Activated CD4-positive, alpha-beta T cell treated with anti-CD3 and anti-CD28 coated beads for 48 hours (primary cell): ENCODE measurements at places on chromosomes 13 and 19.

DNA sequence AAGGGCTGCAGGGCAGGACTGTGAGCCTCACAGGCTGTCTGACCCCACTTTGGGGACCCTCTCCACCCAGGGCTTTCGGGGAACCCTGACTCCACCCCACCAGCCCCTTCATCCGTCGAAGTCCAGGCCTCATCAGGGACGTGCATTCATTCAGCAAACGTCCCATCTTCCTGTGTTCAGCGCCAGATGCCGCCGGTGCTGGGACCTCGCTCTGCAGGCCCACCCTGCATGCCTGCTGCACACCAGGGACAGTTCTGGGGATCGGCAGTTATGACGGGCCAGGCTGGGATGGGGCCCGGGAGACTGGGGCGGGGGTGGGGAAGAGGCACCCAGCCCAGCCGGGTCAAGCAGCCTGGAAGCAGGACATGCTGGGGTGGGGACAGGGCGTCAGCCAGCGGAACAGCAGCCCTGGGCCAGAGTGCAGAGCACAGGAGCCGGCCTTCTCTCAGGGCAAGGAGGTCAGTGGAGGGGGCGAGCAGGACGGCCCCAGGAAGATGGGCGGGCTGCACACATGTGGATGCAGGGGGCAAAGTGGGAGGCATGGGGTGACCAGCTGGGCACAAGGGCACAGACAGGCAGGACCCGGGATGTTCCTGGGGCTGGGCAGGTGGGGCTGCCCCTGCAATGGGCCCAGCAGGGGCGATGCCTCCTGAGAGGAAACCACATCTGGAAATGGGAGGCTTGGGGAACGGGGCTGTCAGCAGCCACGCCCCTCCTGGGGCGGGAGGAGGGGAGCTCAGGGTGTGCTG, 5.1 kb downstream of the GAMT start:
- no peak for DNase-seq

DNA sequence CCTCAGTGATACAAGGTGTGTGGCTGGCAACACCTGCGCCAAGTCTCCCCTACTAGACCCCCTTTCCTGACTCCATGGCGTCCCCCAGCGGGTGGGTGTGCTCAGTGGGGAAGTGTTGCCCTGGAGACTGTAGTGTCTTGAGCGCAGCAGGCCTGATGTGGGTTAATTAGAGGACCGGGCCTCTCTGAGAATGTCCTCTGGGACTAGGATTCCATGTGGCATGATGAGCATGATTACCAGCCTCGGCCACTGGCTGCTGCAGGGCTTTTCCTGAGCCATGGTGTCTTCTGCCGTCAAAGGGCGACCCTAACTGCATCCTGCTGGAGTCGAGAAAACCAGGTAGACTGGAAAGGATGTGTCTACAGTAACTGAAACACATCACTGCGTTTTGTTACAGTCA, 28.1 kb downstream of the MICOS13 start:
- DNase-seq = no peak

DNA sequence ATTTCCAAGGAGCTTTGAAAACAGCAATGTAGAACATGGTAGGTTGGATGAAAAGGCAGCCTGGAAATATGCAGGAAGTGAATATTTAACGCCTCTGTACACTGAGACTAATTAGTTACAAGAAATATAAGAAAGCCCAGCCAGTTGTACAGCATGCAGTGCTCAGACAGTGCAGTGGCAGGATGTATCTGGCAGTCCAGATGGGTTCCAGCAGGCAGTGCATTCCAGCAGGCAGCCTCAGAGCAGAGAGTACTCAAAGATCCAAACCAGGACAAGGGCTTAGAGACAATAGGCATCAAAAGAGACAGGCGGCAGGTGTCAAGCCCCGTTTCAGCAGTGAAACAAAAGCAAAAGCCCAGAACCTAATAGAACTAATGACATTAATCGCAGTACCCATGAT, 2776.3 kb downstream of the PCDH9 start:
- no peak for DNase-seq

DNA sequence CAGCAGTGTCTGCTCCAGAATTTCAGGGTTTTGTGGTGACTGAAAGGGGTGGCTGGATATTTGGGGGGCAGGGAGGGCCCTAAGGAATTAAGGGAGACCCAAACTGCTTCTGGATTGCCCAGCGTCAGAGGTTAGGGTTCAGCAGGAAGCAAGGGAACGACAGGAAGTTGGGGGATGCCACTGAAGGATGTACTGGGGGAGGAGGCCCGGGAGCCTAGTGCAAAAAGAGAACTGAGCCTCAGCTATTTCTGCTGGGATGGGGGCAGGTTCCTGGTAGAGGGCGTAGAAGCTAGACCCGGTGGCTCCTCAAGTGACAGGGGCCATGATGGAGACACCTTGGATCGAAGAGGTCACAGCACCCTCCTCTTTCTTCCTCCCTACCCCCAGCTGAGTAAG, 1.1 kb downstream of the CYP2S1 start:
- DNase-seq = no peak

DNA sequence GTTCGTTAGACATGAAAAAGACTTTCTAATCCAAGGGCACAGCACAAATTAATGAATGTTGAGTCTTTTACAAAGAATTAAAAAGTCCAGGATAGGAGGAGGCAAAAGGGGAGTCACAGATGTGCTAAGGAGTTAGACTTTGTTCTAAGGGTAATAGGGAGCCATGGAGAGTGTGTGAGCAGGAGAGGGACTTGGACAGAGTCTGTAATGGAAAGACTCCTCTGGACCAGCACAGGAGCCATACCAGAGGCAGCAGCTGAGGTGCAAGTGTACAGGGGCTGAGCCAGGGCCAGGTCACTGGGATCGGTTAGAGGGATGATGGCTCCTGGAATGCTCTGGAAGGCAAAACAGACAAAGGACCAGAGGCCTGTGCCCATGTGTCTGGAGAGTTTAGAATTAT, 10.5 kb downstream of the GTPBP3 start:
- DNase-seq = no peak

DNA sequence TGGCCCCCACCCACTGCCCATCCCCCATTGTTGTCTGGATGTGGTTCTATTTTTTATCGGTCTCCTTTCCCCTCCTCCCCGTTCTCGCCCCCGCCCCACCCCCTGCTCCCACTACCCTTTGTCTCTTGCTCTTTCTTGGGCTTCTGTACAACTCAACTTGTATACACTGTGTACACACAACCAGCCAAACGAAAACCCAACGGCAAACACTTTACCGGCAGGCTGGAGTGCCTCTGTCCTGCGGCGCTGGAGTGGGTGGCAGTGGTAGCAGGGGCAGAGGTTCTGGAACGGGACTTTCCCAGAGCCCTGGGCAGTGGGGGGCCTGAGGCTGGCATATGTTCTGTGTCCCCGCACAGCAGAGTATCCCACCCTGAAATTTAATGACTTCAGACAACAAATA, 13.7 kb downstream of the RRAS start:
- DNase-seq = no peak

- DNase-seq = no peak
These were observed 12.8 kb downstream of the IGSF23 start for GRCh38 chr19:44626048-44626624.

- DNase-seq = no peak
These were observed 12.2 kb downstream of the GRIK5 start for GRCh38 chr19:42057846-42058245.

GRCh38 chr13:59043016-59043415, 1120.7 kb downstream of the DIAPH3 start:
- no peak for DNase-seq

GRCh38 chr13:49649244-49649962, 21.1 kb downstream of the ARL11 start:
- no peak for DNase-seq

- no peak for DNase-seq
These were observed 228.5 kb upstream of the ARGLU1 start for GRCh38 chr13:106796280-106797047.

- no peak for DNase-seq
These were observed 585.5 kb downstream of the KCTD12 start for GRCh38 chr13:76300688-76301087.

DNA sequence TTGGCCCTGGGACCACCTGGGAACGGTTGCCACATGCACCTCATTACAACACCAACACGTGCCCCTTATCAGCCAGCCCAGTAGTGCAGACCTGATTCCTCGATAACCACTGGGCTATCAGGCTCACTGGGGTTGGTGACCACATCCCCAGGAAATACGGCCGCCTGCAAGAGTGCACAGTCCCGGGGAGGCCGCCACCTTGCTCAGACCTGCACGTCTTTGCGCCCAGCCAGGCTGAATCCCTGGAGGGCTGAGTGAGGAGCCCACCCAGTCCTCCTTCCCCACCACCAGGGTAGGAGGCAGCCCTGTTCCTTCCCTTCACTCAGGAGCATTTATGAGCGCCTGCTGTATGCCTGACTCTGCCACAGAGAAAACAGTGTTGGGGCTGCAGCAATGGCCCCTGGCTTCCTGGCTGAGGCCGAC, 67.8 kb downstream of the CEBPG start:
- no peak for DNase-seq

DNA sequence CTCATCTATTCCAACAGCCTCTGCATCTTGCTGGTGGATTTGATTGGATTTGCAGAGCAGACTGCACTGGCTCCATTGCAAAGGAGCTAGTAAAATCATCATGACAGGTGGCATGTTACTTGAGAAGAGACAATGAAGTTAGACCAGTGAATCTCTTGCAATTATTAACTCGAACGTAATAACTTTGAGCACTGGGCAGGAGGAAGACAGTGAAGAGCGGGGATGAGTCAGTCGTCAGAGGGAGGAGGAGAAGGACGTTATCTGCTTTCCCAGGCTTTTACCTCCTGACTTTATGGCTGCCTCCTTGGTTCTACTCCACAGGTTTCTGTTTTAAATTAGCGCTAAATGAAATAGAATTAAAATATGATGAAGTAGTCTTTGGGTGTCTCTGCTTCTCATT, 257.8 kb upstream of the IPO5 start:
- no peak for DNase-seq

- DNase-seq = no peak
These were observed 1386.8 kb downstream of the PCDH9 start for GRCh38 chr13:65843314-65843731.

GRCh38 chr19:15640904-15641597, 354 bp downstream of the CYP4F3 start:
- DNase-seq = no peak

DNA sequence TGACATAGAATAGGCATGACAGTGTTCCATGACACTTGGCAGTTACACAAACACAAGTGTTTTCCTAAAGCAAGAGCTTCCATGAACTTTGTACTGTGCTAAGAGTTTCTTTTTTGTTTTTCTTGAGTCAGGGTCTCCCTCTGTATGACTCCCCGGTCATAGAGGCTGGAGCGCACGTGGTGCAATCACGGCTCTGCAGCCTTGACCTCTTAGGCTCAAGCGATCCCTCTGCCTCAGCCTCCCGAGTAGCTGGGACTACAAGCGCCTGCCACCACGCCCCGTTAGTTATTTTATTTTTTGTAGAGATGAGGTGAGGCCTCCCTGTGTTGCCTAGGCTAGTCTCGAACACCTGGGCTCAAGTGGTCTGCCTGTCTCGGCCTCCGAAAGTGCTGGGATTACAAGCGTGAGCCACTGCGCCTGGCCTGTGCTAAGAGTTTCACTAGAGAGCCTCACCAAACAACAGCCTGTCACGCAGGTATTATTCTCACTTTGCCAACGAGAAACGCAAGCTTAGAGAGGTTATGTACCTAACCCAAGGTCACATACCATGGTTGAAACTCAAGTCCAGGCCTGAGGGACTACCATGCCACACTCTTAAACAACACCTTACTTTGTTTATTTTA, 355.9 kb downstream of the KLF12 start:
- DNase-seq = no peak

- no peak for DNase-seq
These were observed 1541.0 kb downstream of the SLITRK5 start for GRCh38 chr13:89212186-89212585.

- no peak for DNase-seq
These were observed 34.6 kb downstream of the DOT1L start for GRCh38 chr19:2198317-2198716.

DNA sequence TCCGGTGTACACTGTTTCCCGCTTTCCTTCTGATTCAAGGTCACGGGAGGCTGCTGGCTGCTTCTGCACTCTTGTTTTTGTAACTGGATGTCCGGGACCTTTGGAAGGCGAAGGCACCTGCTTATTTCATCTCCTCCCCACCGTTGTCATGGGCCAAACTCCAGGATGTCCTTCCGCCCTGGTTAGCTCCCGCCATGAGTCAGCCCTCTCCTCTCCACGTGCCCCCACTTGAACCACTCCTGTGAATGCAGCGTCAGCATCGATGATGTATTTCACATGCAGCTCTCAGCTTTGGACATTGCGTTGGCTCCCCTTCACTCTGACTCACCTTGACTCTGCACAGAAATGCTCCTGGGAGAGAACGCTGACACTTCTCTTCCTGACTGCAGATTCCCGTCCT, 5.5 kb upstream of the GALP start:
- no peak for DNase-seq

GRCh38 chr13:94351292-94351990, 128.0 kb downstream of the DCT start:
- peak; percentile 49 for DNase-seq

DNA sequence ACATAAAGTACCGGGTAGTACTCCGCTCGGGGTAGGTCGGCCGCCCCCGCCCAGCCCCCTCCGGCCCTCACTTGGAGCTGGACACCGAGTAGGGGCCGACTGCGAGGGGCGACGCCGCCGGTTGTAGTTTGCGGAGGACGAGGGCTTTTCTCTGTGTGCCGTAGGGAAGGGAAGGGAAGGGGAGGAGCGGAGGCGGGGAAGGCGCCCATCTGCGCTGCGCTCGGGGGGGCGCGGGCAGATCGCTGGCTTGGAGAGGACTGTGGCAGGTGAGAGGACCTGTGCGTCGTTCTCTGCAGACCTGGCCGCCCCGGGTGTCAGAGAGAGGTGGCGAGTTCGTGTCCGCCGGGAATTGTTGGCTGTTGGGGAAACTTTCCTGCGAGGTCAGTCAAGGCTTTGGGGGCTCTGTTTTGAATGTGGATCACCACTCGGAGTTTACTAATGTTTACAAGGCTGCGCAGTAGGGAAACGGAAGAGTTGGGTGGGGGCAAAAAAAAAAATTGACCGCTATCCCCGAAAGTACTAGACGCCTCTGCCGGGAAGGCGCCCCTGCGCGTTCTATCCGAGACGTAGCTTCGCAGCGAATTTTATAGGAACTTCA, 1.4 kb downstream of the ING1 start:
- DNase-seq = peak; percentile 55

DNA sequence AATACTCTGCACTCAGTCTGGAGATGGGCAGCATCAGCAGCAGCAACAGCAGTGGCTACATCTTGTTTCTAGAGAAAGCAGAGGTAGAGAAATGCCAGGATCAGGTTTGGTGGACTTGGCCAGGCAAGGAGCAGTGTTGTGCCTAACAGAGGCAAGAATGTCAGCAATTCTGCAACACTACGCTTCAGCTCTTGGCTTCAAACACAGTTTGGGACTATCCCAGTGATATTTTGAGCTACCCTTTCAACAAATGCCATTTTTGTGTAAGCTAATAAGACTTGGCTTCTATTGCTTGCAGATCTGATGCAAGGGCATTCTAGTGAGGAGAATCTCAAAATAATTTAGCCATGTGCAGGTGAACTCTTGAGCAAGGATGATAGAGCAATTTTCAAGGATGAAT, 271.3 kb downstream of the PCDH20 start:
- DNase-seq = no peak

DNA sequence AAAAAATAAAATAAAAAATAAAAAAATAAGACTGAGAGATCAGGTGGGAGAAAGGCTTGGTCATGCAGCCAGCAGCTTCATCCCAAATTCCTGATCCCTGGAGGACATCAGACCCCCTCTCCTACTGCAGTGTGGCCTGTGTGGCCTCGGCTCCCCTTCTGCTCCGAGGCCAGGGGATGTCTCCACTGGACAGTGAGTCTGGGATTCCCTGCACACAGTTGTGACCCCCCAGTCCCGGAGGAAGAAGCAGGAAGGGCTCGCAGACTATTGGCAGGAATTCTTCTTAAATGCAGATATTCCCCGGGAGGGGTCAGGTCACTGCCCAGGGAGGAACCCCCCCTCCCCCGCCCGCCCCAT, 41.9 kb downstream of the ZNF627 start:
- no peak for DNase-seq

- DNase-seq = peak; percentile 81
These were observed 33.8 kb upstream of the GARRE1 start for GRCh38 chr19:34220472-34221063.
